ENCODE measurements at places on chromosomes 5 and 9.

- no peak for DNase-seq
Measured at GRCh38 chr9:135570456-135570855, 8.9 kb downstream of the PAEP start.

DNA sequence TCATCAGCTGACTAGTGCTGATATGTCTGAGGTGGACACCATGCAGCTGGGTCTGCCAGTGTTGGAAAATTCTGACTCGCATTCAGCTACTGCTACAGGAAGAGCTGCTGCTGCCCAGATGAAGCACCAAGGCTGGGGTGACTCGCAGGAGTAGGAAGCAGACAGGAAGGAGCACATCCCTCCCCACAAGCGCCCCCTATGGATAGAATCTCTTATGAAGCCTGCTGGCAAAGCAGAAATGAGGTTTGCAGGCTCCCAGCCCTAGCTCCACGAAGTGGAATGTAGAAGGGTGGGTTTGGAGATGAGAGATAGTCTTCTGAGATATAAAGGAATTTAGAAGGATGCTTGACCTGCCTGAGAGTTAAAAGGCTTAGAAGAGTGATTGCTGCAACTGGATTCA is 443.0 kb downstream of the ACTL7B start:
- DNase-seq: no peak

- DNase-seq: no peak
Measured at GRCh38 chr9:73034962-73035361, 82.1 kb upstream of the ALDH1A1 start.

- no peak for DNase-seq
Measured at GRCh38 chr5:174426388-174426787, 298.0 kb upstream of the MSX2 start.

- DNase-seq: no peak
Measured at GRCh38 chr5:146366904-146367303, 28.3 kb downstream of the POU4F3 start.

DNA sequence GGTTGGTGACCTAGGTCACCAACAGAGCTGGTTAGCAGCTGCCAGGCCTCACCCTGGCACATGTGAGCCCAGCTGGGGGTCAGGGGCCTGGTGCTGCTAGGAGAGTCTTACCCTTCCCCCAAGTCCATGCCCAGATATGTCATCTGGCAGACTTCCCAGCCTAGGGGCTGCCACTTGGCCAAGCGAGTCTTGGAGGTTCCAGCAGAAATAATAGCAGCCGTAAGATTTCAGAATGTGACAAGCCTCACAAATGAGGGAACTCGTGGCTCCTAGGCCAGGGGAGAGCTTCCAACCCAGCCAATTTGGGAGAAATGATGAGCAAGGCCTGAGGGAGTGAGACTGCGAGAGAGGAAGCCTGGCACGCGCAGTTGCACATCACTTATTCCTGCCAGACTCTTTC is 11.1 kb downstream of the URM1 start:
- DNase-seq: no peak

DNA sequence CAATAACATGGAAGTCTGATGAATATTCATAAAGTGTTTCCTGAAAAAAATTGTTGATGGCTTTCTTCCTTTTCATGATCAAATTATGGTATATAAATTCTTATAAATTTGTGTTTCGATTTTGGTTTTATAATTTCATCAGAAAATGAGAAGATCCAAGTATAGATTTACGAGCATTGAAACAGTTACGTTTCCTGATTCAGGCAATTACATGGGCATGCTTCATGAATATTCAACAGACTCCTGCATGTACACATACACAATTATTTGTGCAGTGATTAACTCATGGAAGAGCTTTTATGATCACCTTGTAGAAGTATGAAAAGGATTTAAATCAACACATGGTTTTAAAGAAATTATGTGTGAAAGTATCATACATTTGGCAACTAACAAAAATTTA is 136.7 kb downstream of the MPDZ start:
- DNase-seq: no peak

DNA sequence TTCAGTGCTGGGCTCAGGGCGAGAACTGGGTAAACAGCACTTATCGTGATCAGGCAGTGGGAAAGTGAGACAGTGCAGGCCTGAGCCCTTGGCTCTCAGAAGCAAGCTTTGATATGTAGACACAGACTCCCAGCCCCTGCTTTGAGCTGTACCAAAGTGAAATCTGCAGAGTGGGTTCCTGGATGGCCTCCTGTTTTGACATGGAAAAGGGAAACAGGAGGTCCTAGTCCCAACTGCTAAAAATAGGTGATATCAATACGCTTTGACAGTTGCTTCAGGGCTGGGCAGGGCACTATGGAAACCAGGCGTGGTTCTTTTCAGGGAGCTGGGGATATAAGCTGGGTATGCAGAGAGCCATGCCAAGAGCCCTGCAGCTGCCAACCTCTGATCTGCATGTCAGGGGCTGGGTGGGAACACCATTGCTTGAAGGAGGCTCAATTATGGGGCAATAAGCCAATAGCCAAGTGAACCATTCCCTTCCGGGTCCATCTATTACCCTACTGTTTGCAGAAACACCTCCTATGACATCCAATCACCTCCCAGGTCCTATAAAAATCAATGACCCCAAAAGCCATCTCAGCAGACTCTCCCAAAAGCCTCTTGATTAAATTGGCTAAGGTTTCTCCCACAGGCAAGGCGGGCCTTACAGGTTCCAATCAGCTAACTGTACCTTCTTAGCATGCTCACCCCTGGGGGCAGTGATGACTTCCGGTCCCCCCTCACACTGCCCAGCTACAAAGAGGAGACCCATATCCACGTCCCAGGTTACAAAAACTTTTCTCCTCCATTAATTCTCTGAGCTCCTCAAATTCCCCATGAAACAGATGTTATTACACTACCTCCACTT is 45.8 kb downstream of the EPB41L4B start:
- no peak for DNase-seq

All from stimulated activated CD4-positive, alpha-beta T cell treated with anti-CD3 and anti-CD28 coated beads, Interleukin-12 subunit alpha, Interleukin-12 subunit beta, amount 100 ng/mL, for 24 hours (primary cell).